ENCODE measurements at places on chromosomes 16 and 17.

DNA sequence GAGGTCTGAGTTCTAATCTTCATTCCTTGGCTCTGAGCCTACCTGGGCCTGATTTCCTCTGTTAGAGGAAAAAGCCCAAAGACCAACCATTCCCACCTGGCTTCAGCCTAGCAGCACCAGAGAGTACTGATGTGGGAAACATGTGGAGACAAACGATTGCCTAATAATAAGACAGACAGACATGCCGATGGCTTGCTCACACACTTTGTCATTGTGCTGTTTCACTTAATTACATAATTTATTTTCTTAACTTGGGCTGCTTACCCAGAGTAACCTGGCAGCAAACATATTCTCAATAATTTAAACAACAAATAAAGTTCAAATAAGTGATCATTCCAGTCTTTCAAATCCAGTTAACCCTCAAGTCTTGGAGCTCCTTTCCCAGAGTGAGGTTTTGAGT, 83.4 kb downstream of the MAF start:
- no peak for DNase-seq

GRCh38 chr17:21173543-21173942, 40.4 kb downstream of the TMEM11 start:
- DNase-seq = no peak

- DNase-seq = no peak
Measured at GRCh38 chr16:57343221-57343620, 15.4 kb upstream of the CCL22 start.

- DNase-seq = no peak
Measured at GRCh38 chr16:66935314-66936011, at the start of gene CES2. CES2 (plus strand) TSS chr16:66935516; CDS start chr16:66935636, 120 bp downstream.

GRCh38 chr17:78774956-78775571, 7.0 kb downstream of the CYTH1 start:
- DNase-seq = peak; percentile 70
